ENCODE measurements at places on chromosomes 2 and 18. TPM values are rescaled to one million over a fixed set of nuclear protein-coding genes. Genes with fewer than 3 reads are reported as not detected.

Gene CLEC4F
- not detected for total RNA-seq

Gene HES6
- total RNA-seq = 44.9 TPM

Gene CNGA3
- total RNA-seq = not detected

Gene SLC14A1
- not detected for total RNA-seq

Gene MC2R
- total RNA-seq = not detected

Gene ATP6V1B1
- 1.6 TPM for total RNA-seq

Gene NT5DC4
- not detected for total RNA-seq

Gene MOB4
- total RNA-seq = 71.1 TPM

Gene GRHL1
- 0.48 TPM for total RNA-seq

Gene RESP18
- not detected for total RNA-seq

Gene CFAP221
- not detected for total RNA-seq

Gene SERPINB11
- total RNA-seq = not detected

DNA sequence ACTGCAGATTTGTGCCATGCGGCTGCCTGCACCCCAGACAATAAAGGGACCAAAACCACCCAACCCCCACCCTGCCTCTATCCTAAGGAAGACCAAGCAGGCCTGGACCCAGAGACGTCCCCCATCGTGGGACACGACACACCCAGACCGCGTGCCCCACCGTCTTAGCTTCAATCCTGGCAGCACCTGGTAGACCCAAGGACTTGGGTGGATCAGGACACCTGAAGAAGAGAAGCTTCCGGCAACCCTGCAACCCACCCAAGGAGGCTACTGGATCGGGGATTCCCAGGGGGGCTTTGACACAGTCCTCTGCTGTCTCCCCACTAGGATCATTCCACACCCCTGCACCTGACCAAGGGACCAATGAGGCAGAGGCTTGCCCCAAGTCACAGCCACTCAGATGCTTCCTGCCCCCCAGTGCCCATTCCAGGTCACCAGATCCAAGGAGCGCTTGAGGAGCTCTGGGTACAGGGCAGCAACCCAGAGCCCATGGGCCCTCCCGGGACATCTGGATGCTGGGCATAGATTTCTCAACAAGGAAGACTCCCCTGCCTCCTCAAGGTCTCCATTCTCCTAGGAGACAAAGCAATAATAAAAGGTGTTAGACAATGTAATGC, 3.6 kb downstream of the ALPI start:
- H3K27me3 ChIP-seq = peaks cover 4% of the 10 kb centered on the region
- DNase-seq = no peak
- no peaks in the 10 kb centered on the region for H3K36me3 ChIP-seq
- H3K4me1 ChIP-seq = no peaks in the 10 kb centered on the region

- H3K27ac ChIP-seq = no peak overlapping the region
- H3K4me3 ChIP-seq = no peak overlapping the region
- DNase-seq = no peak
- H3K4me1 ChIP-seq = peaks cover 19% of the 10 kb centered on the region
- no peaks in the 10 kb centered on the region for H3K36me3 ChIP-seq
Measured at GRCh38 chr18:67776929-67777328, 260.4 kb upstream of the DSEL start.

- H3K36me3 ChIP-seq = no peaks in the 10 kb centered on the region
- no peaks in the 10 kb centered on the region for H3K4me1 ChIP-seq
- H3K4me3 ChIP-seq = no peak overlapping the region
- no peak for DNase-seq
- H3K27me3 ChIP-seq = no peaks in the 10 kb centered on the region
Measured at GRCh38 chr2:13524492-13524891, 807.8 kb downstream of the TRIB2 start.

- H3K4me1 ChIP-seq = no peaks in the 10 kb centered on the region
- no peak overlapping the region for H3K4me3 ChIP-seq
- H3K27ac ChIP-seq = no peak overlapping the region
- H3K27me3 ChIP-seq = no peaks in the 10 kb centered on the region
- no peak for DNase-seq
Measured at GRCh38 chr18:48968412-48969215, 17.8 kb upstream of the SMAD7 start.

- no peak for DNase-seq
Measured at GRCh38 chr2:241193271-241193670, 4.8 kb downstream of the ANO7 start.

GRCh38 chr2:197674060-197674459, 1.3 kb downstream of the RFTN2 start:
- no peak for DNase-seq
- no peak overlapping the region for H3K4me3 ChIP-seq
- H3K36me3 ChIP-seq = no peaks in the 10 kb centered on the region

GRCh38 chr18:5693699-5694294, 150.0 kb upstream of the EPB41L3 start:
- H3K27ac ChIP-seq = no peak overlapping the region
- H3K4me1 ChIP-seq = no peaks in the 10 kb centered on the region
- no peak for DNase-seq
- H3K36me3 ChIP-seq = no peaks in the 10 kb centered on the region

- peak within 1 kb of the TSS; percentile 81 for H3K27ac ChIP-seq
- H3K27me3 ChIP-seq = no peaks in the 10 kb centered on the region
- peak within 1 kb of the TSS; percentile 64 for H3K4me3 ChIP-seq
- peak; percentile 91 for DNase-seq
- H3K36me3 ChIP-seq = no peaks in the 10 kb centered on the region
Measured at GRCh38 chr2:187554011-187554703, at the start of gene TFPI. Gene TFPI (minus strand): TSS chr2:187554435. CDS start chr2:187503768, 50,667 bp downstream.

GRCh38 chr2:165044505-165045303, 89.4 kb upstream of the SLC38A11 start:
- DNase-seq = peak; percentile 24
- H3K27me3 ChIP-seq = no peaks in the 10 kb centered on the region
- H3K27ac ChIP-seq = no peak overlapping the region

DNA sequence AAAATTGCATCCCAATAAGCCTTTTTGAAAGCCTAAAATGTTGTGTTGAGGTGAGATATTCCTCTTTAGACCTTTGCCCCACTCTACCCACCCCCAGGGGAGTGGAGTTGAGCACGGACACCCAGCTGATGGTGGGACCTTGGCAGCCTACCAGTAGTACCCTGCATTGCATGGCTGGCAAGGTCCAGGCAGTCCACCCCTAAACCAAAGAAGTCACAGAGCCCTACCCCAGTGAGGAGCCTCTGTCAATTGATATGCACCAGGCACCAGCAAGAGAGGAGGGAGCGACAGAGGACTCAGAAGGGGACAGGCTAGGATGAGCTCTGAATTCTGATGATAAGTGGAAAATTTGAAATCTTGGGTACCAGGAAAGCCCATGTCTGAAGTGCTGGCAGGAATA, 38.6 kb downstream of the MARCO start:
- DNase-seq = no peak
- no peak overlapping the region for H3K4me3 ChIP-seq
- H3K4me1 ChIP-seq = no peaks in the 10 kb centered on the region

GRCh38 chr18:25518716-25519053, 166.7 kb upstream of the ZNF521 start:
- no peaks in the 10 kb centered on the region for H3K36me3 ChIP-seq
- H3K4me3 ChIP-seq = no peak overlapping the region

- H3K4me3 ChIP-seq = no peak overlapping the region
- H3K36me3 ChIP-seq = no peaks in the 10 kb centered on the region
- peaks cover 21% of the 10 kb centered on the region for H3K4me1 ChIP-seq
- DNase-seq = peak; percentile 28
- H3K27me3 ChIP-seq = no peaks in the 10 kb centered on the region
Measured at GRCh38 chr2:65386989-65387388, 45.4 kb downstream of the SPRED2 start.

GRCh38 chr2:73965053-73965452, 19.7 kb upstream of the TET3 start:
- DNase-seq = no peak
- H3K36me3 ChIP-seq = no peaks in the 10 kb centered on the region
- H3K4me1 ChIP-seq = peaks cover 5% of the 10 kb centered on the region
- H3K27me3 ChIP-seq = no peaks in the 10 kb centered on the region
- H3K27ac ChIP-seq = no peak overlapping the region

DNA sequence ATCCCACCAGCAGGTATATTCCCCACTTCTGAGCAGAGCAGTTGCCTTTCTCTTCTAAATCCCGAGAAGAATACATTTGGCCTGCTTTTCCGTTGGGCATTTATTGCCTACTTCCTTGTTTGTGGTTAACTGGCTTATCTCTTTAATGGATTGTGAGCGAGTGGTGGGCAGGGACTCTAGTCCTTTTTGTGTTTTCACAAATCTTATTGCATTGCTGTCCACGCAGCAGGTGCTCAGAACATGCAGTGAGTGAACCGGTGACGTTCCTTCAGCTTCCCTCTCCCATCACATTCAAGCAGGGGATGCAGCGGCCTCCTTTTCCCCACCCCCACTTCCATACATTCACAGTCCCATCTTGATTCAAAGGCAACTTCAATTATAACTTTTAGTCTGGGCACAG, 28.9 kb upstream of the GAREM2 start:
- H3K4me1 ChIP-seq = no peaks in the 10 kb centered on the region
- no peaks in the 10 kb centered on the region for H3K36me3 ChIP-seq
- peaks cover 4% of the 10 kb centered on the region for H3K27me3 ChIP-seq
- DNase-seq = peak; percentile 27
- H3K27ac ChIP-seq = no peak overlapping the region
- H3K4me3 ChIP-seq = no peak overlapping the region

DNA sequence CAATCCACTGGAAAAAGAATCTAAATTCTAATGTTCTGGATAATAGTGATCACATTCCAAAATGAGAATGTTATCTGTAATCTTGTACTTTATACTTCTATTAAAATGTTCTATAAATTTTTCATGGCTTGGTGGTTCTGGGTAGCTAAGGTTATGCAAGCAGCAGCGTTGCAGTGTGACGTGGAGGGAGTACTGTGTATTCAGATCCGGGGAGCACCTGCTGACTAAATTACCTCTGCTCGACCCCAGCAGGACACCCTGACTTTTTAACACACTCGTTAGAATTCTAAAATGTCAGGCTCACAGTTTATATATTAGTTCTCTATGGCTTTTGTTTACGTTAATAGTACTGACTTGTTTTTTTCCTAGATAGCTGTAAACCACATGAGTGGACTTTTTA, 13.0 kb downstream of the ATIC start:
- no peak overlapping the region for H3K27ac ChIP-seq
- no peaks in the 10 kb centered on the region for H3K27me3 ChIP-seq
- no peak for DNase-seq
- no peak overlapping the region for H3K4me3 ChIP-seq

DNA sequence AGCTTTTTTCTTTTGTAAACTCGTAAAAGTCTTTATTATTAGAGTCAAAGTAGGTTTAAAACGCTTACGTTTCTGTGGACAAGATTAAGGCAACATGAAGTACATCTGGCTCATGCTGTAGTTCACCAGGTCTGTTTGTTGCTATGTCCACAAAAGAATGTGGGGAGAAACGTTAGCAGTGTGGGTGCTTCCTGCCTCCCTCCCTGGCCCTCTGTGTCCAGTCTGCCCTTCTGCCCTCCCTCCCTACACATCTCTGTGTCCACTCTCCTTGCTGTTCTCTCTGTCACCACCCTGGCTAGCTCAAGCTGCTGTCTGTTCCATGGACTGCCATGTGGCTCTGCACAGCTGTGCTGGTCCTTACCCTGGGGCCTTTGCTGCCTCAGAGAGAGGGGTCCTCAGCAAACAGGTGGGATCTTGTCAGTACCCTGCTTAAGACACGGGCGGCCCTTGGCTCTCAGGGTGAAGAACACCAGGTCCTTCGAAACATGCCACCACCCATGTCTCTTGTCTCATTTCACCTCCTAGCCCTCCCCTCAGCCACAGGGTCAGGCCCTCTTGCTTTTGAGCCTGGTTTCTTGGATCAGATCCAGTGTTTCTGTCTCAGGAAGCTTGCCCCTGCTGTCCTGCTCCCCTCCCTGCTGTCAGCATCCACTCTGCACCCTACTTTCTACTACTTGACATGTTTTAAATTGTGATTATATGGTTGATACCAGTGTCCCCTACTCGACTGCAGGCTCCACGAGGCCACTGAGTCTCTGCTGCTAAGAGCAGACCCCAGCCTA, 79.2 kb downstream of the LIMS1 start:
- H3K4me3 ChIP-seq = no peak overlapping the region
- H3K4me1 ChIP-seq = peaks cover 19% of the 10 kb centered on the region
- no peak overlapping the region for H3K27ac ChIP-seq
- H3K27me3 ChIP-seq = no peaks in the 10 kb centered on the region
- no peaks in the 10 kb centered on the region for H3K36me3 ChIP-seq
- DNase-seq = peak; percentile 59

DNA sequence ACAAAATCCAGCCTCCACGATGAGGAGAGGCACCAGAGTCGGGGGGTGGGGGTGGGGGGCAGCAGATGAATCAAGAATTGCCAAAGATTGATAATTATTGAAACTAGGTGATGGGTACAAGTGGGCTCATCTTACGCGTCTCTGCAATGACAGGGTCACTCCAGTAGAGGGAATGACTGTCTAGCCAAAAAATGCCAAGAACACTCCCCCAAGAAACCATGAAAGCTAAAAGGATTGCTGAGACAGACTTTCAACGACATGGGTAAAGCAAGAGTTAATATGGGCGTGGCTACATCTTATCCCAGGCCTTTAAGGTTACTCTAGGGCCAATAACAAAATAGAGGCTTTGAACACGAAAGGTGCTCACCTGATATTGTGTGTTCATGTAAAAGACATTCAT, 86.5 kb downstream of the STK39 start:
- no peak for DNase-seq
- H3K27me3 ChIP-seq = no peaks in the 10 kb centered on the region
- no peaks in the 10 kb centered on the region for H3K36me3 ChIP-seq
- no peaks in the 10 kb centered on the region for H3K4me1 ChIP-seq
- H3K27ac ChIP-seq = no peak overlapping the region

- H3K4me1 ChIP-seq = no peaks in the 10 kb centered on the region
- H3K27me3 ChIP-seq = no peaks in the 10 kb centered on the region
- no peak for DNase-seq
- H3K27ac ChIP-seq = no peak overlapping the region
- no peaks in the 10 kb centered on the region for H3K36me3 ChIP-seq
Measured at GRCh38 chr18:55173291-55173690, 214.0 kb upstream of the CCDC68 start.

- H3K4me3 ChIP-seq = no peak overlapping the region
- H3K27ac ChIP-seq = no peak overlapping the region
- H3K36me3 ChIP-seq = peaks cover 4% of the 10 kb centered on the region
- no peak for DNase-seq
Measured at GRCh38 chr2:9335322-9335832, 88.0 kb downstream of the ITGB1BP1 start.

- H3K4me3 ChIP-seq = no peak overlapping the region
- no peaks in the 10 kb centered on the region for H3K4me1 ChIP-seq
- H3K27me3 ChIP-seq = no peaks in the 10 kb centered on the region
- H3K27ac ChIP-seq = no peak overlapping the region
- H3K36me3 ChIP-seq = peaks cover 4% of the 10 kb centered on the region
Measured at GRCh38 chr18:21538230-21538629, 62.3 kb downstream of the ESCO1 start.

DNA sequence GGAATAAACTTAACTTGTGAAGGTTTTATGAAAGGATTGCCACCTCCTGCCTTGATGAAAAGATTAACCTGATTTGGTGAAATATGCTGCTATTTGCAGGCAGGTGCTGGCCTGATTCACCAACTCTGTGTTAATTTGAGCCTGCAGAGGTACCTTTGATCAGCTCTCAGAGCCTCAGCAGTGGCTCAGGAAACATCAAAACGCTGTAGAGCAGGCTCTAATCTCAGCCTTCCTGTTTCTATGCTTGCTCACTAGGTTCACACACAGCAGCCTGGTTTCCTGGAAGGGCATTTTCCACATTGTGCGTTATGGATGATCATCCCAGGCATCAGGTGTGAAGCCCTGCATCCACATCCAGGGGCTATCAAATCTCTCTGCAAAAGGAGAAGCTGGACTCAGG, 16.9 kb downstream of the TGIF1 start:
- peaks cover 4% of the 10 kb centered on the region for H3K36me3 ChIP-seq
- no peaks in the 10 kb centered on the region for H3K27me3 ChIP-seq
- DNase-seq = no peak
- H3K4me3 ChIP-seq = no peak overlapping the region
- H3K4me1 ChIP-seq = no peaks in the 10 kb centered on the region
